Suprapubic skin (tissue), 4 donors: ENCODE measurements at places on chromosomes 13 and 19. TPM values are rescaled to one million over a fixed set of nuclear protein-coding genes. Genes with fewer than 3 reads are reported as not detected.

DNA sequence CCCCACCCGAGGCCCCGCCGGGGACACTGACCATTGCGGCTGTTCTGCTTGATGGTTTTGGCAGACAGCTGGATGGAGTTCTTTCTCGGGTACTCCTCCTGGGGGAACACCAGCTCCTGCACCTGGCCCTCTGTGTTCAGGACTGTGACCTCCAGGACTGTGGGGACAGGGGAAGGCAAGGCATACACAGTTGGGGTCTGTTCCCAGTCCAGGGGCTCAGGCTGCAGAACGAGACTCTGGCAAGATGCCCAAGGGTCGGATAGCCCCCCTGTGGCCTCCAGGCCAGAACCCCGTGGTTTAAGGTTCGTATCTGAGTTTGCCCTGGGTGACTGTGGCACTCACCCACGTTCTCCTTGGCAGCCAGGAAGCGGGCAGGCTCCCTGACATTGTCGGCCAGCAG is 22.7 kb upstream of the ASF1B start:
- DNase-seq, result no peak

The CEBPA gene
- 226 TPM for total RNA-seq

The CABP5 gene
- total RNA-seq, result not detected

The KLK14 gene
- total RNA-seq, result 22.8 TPM

The TMEM145 gene
- total RNA-seq, result not detected
